Left ventricle myocardium inferior (tissue), 1 donor: ENCODE measurements at places on chromosomes 6 and 20. TPM values are rescaled to one million over a fixed set of nuclear protein-coding genes. Genes with fewer than 3 reads are reported as not detected.

- H3K27ac ChIP-seq = peak overlapping the region; percentile 83
- peaks cover 95% of the 10 kb centered on the region for H3K4me1 ChIP-seq
- DNase-seq = no peak
- no peaks in the 10 kb centered on the region for H3K27me3 ChIP-seq
Observed at GRCh38 chr6:35058865-35059522, 82.1 kb downstream of the TCP11 start.

The ADGB gene
- not detected for total RNA-seq

- H3K27me3 ChIP-seq = no peaks in the 10 kb centered on the region
- H3K36me3 ChIP-seq = no peaks in the 10 kb centered on the region
- DNase-seq = no peak
- H3K27ac ChIP-seq = no peak overlapping the region
Observed at GRCh38 chr20:10958279-10958678, 284.5 kb upstream of the JAG1 start.

GRCh38 chr6:130676077-130676772, 151.0 kb upstream of the SMLR1 start:
- no peak for DNase-seq
- H3K36me3 ChIP-seq = no peaks in the 10 kb centered on the region
- H3K27me3 ChIP-seq = no peaks in the 10 kb centered on the region
- H3K4me1 ChIP-seq = no peaks in the 10 kb centered on the region

- no peak for DNase-seq
- H3K4me3 ChIP-seq = no peak overlapping the region
- H3K4me1 ChIP-seq = no peaks in the 10 kb centered on the region
Observed at GRCh38 chr6:72206606-72207005, 320.3 kb downstream of the RIMS1 start.

The ANKRD66 gene
- not detected for total RNA-seq

DNA sequence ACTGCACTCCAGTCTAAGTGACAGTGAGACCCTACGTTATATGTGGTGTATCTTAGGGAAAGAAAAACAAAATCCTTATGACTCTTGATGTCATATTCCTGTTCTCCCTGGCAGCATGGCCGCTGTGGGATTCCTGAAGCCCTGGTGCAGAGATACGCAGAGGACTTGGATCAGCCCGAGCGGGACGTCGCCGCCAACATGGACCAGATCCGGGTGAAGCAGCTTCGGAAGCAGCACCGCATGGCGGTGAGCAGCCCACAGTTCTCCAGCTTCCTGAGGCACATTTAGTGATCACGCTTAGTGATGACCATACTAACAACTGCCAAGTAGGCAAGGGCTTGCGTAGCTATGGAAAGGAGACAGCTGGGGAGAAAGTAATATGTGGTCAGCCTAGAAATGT, 200.9 kb upstream of the UST start:
- H3K4me3 ChIP-seq = no peak overlapping the region
- no peak overlapping the region for H3K27ac ChIP-seq
- H3K4me1 ChIP-seq = peaks cover 28% of the 10 kb centered on the region

The PPP1R14C gene
- total RNA-seq = 116 TPM

- DNase-seq = no peak
- no peak overlapping the region for H3K27ac ChIP-seq
- no peaks in the 10 kb centered on the region for H3K36me3 ChIP-seq
Observed at GRCh38 chr6:87807475-87807874, 105.4 kb upstream of the AKIRIN2 start.

The CTAGE9 gene
- total RNA-seq = not detected

The TRIM31 gene
- not detected for total RNA-seq

The PLAGL2 gene
- 7.3 TPM for total RNA-seq

DNA sequence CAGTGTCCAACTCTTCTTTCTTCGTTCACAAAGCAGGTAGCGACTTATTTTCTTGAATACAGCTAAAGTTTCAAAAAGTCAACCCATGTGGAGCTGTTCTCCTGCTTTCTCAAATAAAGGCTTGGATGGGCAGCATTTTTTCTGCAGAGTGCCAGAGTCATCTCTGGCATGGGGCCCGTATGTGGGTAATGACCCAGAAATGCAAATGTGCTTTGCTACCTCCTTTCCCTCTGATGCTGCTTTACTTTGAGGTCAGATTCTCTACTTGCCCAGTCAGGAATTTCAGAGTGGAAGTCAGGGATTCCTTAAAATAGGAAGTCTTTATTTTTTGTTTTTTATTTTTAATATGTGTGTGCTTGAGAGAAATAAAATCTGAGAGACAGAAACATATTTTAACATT, 4.9 kb downstream of the NKAIN2 start:
- H3K27ac ChIP-seq = no peak overlapping the region
- H3K36me3 ChIP-seq = no peaks in the 10 kb centered on the region
- H3K4me1 ChIP-seq = peaks cover 5% of the 10 kb centered on the region
- DNase-seq = no peak
- H3K27me3 ChIP-seq = peaks cover 72% of the 10 kb centered on the region
- H3K4me3 ChIP-seq = no peak overlapping the region

The ADGRF5 gene
- 42.1 TPM for total RNA-seq

The LY6G6C gene
- total RNA-seq = not detected

The LAMA5 gene
- 70.9 TPM for total RNA-seq

The SLC22A16 gene
- not detected for total RNA-seq

GRCh38 chr6:27275025-27275956, 27.8 kb downstream of the PRSS16 start:
- H3K4me3 ChIP-seq = no peak overlapping the region
- peaks cover 96% of the 10 kb centered on the region for H3K27me3 ChIP-seq
- no peaks in the 10 kb centered on the region for H3K4me1 ChIP-seq
- DNase-seq = no peak
- no peak overlapping the region for H3K27ac ChIP-seq
- no peaks in the 10 kb centered on the region for H3K36me3 ChIP-seq

GRCh38 chr20:53752971-53753879, 159.6 kb upstream of the ZNF217 start:
- no peaks in the 10 kb centered on the region for H3K27me3 ChIP-seq
- no peaks in the 10 kb centered on the region for H3K36me3 ChIP-seq

DNA sequence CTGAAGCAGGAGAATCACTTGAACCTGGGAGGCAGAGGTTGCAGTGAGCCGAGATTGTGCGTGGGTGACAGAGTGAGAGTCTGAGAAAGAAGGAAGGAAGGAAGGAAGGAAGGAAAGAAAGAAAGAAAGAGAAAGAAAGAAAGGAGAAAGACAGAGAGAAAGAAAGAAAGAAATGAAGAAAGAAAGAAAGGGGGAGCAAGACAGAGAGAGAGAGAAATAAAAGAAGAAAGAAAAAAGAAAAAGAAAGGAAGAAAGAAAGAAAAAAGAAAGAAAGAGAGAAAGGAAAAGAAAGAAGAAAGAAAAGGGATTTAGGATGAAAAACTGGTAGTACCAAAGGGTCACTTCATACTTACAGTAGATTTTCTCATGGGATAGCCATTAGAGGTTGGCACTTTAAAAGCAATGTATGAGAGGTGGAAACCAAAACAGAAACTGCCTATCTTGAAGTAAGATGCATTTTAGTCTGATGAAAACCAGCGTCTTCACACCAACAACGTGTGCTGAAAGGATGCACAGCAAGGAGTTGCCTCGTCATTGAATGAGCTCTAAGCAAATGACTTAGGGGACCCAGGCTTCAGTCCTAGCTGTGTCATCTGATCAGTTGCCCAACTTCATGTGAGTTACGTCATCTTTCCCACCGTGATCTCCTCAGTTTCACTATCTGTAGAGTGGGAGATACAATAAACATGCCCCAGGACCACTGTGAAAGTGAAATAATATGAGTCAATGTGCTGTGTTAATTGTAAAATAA, 133.9 kb upstream of the NEDD9 start:
- no peak for DNase-seq
- no peaks in the 10 kb centered on the region for H3K27me3 ChIP-seq
- no peaks in the 10 kb centered on the region for H3K36me3 ChIP-seq
- peaks cover 62% of the 10 kb centered on the region for H3K4me1 ChIP-seq
- H3K27ac ChIP-seq = peak overlapping the region; percentile 88

DNA sequence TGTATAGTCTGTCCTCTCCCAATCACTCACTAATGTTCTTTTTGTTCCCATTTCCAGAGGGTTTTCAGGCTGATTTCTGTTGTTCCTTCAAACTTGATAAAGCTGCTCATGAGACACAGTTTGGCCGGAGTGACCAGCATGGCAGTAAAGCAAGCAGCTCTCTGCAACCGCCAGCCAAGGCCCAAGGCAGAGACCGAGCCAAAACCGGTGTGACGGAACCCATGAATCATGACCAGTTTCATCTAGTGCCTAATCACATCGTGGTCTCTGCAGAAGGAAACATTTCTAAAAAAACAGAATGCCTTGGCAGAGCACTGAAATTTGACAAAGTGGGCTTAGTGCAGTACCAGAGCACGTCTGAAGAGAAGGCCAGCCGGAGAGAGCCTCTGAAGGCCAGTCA, 14.8 kb upstream of the RPL7L1 start:
- no peaks in the 10 kb centered on the region for H3K27me3 ChIP-seq
- peaks cover 87% of the 10 kb centered on the region for H3K36me3 ChIP-seq
- H3K4me3 ChIP-seq = no peak overlapping the region
- no peaks in the 10 kb centered on the region for H3K4me1 ChIP-seq
- DNase-seq = no peak
- H3K27ac ChIP-seq = no peak overlapping the region

- H3K27ac ChIP-seq = peak overlapping the region; percentile 87
- DNase-seq = no peak
- H3K36me3 ChIP-seq = no peaks in the 10 kb centered on the region
- H3K27me3 ChIP-seq = no peaks in the 10 kb centered on the region
- H3K4me3 ChIP-seq = peak overlapping the region; percentile 74
Observed at GRCh38 chr20:53914091-53914780, 156.2 kb downstream of the BCAS1 start.

- DNase-seq = no peak
- H3K27ac ChIP-seq = no peak overlapping the region
- peaks cover 6% of the 10 kb centered on the region for H3K36me3 ChIP-seq
- peaks cover 16% of the 10 kb centered on the region for H3K4me1 ChIP-seq
- H3K27me3 ChIP-seq = no peaks in the 10 kb centered on the region
Observed at GRCh38 chr6:4905826-4906225, 98.0 kb downstream of the RPP40 start.

The SLC17A9 gene
- total RNA-seq = 0.47 TPM

DNA sequence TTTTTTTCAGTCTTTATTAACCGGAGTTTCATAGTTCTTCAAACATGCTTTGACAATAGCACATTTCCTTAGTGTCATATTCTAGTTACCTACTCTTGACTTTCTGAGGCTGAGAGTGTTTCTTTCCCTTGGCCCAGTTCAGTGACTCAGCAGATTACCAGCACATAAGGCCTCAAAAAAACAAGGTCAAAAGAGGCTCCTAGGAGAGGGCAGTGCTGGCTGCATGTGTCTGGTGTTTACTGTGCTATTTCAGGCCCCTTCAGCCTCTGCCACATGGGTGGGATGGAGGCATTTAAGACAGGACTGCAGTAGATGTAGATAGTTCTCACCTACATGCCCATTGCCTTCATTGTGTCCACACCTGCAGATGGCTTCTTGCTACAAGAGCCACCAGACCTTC, 198.2 kb upstream of the SSTR4 start:
- no peaks in the 10 kb centered on the region for H3K36me3 ChIP-seq
- H3K4me3 ChIP-seq = no peak overlapping the region
- H3K4me1 ChIP-seq = no peaks in the 10 kb centered on the region
- H3K27me3 ChIP-seq = peaks cover 4% of the 10 kb centered on the region
- DNase-seq = no peak

- H3K4me3 ChIP-seq = no peak overlapping the region
- no peaks in the 10 kb centered on the region for H3K36me3 ChIP-seq
- no peak overlapping the region for H3K27ac ChIP-seq
- no peaks in the 10 kb centered on the region for H3K4me1 ChIP-seq
Observed at GRCh38 chr20:10481676-10482075, 46.6 kb downstream of the SLX4IP start.

The MLN gene
- total RNA-seq = not detected

The WFDC11 gene
- total RNA-seq = not detected

DNA sequence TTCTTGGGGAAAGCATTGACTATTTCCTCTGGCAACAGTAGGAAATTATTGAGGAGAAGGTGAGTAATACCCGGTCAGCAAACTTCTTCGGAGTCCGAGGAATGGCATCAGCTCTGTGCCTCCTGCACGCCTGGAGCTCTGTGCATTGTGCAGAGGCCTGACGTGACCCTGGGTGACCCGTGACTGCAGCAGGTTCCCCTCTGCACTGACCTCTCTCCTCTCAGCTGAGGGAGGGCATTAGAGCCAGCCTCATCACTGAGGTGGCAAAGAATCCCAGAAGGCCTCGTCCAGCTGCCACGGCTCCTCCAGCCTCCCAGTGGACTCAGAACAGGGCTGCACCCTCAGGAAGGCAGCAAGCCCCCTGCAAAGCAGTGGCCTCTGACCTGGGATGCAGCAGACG, 502.9 kb downstream of the CD83 start:
- peaks cover 15% of the 10 kb centered on the region for H3K4me1 ChIP-seq
- no peaks in the 10 kb centered on the region for H3K36me3 ChIP-seq
- H3K27ac ChIP-seq = no peak overlapping the region
- H3K4me3 ChIP-seq = no peak overlapping the region
- no peak for DNase-seq

- H3K27me3 ChIP-seq = no peaks in the 10 kb centered on the region
- H3K4me1 ChIP-seq = peaks cover 2% of the 10 kb centered on the region
- H3K4me3 ChIP-seq = no peak overlapping the region
- no peak for DNase-seq
- H3K27ac ChIP-seq = no peak overlapping the region
Observed at GRCh38 chr6:21265730-21266044, 327.9 kb upstream of the SOX4 start.

The LRRC73 gene
- 1.6 TPM for total RNA-seq

The CCNC gene
- 15.1 TPM for total RNA-seq

DNA sequence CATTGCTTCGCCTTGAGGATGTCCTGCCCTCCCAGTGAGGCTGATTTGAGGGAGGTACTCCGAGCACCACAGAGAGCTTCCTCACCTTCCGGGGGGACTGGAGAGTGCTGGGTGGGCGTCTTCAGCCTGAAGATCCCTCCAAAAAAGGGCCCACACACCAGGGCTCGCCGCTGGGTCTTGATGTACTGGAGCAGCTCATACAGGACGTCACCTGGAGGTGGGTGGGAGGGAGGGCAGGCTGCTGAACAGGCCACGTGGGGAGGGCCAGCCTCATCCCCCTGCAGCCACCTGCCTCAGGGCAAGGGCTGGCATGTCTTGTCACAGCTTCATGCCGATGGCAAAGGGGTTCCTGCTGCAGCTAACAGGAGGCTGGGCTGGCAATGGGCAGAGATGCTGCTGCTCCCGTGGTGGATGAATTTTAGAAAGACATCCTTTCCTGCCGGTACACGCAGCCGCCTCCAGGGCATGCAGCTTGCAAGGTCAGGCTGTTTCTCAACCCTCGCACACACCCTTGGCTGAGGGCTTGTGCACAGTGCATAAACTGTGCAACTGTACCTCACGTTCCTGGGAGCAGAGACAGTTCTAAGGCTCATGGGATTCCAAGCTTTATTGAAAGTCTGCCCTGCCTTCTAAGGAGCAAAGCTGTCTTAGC, 14.0 kb downstream of the ETV7 start:
- no peak overlapping the region for H3K4me3 ChIP-seq
- no peaks in the 10 kb centered on the region for H3K4me1 ChIP-seq
- H3K27me3 ChIP-seq = peaks cover 31% of the 10 kb centered on the region
- no peak overlapping the region for H3K27ac ChIP-seq
- no peak for DNase-seq

The TRIM15 gene
- total RNA-seq = not detected

GRCh38 chr6:90401933-90402830, 105.5 kb upstream of the BACH2 start:
- H3K4me1 ChIP-seq = peaks cover 13% of the 10 kb centered on the region
- H3K4me3 ChIP-seq = no peak overlapping the region
- H3K36me3 ChIP-seq = no peaks in the 10 kb centered on the region
- peaks cover 35% of the 10 kb centered on the region for H3K27me3 ChIP-seq
